ENCODE measurements at places on chromosomes 2 and 18.

DNA sequence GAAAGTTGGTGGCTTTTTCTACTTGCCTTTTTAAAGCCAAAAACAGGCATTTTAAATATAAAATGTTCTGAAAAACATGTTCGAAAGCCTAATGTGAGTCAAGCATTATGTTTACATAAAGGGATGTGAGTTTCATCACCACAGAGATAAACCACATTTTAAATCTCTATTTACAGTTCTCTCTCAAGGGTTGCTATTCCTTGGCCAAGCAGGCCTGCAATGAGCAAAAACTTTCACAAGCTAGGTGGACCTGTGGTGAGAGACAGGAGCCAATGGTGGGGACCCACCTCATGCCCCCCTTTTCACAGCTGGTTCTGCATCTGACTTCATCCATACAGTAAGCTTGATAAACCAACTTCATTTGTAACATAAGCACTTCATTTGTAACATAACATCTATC is 65.1 kb downstream of the CUL3 start:
- DNase-seq, result no peak

DNA sequence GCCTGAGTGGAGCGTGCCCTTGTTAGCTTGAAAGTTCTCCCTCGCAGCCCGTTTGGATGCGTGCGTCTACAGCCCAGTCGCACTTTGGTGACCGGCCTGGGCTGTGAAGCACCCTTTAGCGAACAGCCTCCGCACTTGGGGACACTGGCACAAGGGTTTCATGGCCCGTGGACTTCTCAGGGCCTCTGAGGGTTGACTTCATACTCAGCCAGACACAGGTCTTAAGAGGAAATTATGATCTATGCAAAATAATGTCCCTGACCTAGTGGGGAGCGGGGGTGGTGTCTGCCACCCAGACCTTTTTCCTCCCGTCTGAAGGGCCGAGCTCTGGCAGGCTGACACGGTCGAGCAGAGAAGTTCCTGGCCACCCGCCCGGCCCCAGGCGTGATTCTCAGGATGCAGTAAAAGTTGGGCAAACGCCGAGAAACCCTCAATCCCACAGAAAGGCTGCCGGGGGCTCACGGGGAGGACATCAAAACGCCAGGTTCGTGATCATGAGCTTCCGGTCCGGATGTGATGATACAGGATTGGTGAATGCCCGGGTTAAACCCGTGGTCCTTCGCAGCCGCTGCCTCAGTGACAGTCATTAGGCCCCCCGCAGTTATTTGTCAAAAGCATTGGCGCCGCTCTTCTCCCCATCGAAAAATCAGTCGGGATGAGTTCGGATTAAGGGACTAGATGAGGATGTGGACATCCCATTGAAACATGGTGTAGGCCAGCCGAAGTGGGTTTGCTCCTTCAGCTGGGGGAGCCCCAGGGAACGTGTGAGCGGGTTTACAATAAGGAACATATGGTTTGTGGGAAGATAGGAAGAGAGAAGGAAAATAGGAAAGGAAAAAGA is 3.6 kb upstream of the PAX3 start:
- no peak for DNase-seq

DNA sequence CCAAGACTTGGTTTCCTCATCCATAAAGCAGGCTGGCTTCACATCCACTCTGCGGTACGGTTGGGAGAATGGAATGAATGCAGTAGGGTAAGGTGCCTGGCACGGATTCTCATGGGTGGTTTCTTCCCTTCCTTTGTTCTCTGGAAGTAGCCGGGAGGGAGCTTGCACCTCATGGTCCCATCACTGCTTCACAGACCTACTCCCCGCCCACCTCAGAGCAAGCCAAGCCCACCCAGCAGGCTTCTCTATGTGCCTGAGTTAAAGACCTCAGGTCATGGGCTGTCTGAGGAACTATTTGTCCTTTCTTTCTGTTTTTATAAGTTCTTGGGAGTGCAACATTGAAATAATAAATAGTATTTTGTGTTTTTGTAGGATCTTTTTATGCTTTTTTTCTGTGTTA is 3.5 kb downstream of the DCDC2C start:
- DNase-seq, result no peak

DNA sequence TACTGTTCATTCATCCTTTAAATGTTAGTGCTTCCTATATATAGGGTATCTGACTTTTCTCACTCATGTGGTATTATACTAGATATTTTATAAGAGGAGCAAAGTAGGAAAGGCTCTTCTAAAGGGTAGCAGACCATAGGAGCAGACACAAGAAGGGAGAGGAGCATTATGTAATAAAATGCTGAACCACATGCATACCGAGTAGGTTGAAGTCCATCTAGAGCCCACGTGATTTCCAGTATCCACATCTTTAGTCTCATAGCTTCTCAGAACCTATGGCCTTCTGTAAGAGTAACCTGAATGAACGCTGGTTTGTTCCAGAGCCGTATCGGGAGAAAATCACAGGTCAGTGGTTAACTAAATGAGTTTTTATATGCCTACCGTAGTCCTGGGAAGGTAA is 85.9 kb downstream of the MAP3K20 start:
- DNase-seq, result no peak

GRCh38 chr2:143823876-143824275 is 694.7 kb downstream of the ARHGAP15 start:
- DNase-seq, result no peak

- no peak for DNase-seq
Measured at GRCh38 chr2:69033461-69034095, 20.6 kb downstream of the ANTXR1 start.

DNA sequence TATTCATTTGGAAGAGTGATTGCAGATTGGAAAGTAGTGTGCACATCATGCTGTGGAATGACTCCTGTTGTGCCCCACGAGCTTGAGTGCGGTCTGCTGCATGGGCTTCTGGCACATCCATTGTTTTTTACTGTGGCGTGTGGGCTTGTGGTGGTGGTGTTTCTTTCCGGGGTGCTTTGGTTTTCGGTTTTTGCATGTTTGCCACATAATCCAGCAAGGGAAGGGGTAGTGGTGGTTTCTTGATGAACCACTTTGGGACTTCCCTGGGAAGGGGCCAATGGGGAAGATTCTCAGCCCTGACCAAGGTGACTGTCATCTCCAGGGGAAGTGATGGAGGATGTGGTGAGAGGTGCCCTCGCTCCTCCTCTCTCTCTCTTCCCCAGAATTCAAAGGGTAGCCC is 57.0 kb downstream of the COA5 start:
- DNase-seq, result no peak

DNA sequence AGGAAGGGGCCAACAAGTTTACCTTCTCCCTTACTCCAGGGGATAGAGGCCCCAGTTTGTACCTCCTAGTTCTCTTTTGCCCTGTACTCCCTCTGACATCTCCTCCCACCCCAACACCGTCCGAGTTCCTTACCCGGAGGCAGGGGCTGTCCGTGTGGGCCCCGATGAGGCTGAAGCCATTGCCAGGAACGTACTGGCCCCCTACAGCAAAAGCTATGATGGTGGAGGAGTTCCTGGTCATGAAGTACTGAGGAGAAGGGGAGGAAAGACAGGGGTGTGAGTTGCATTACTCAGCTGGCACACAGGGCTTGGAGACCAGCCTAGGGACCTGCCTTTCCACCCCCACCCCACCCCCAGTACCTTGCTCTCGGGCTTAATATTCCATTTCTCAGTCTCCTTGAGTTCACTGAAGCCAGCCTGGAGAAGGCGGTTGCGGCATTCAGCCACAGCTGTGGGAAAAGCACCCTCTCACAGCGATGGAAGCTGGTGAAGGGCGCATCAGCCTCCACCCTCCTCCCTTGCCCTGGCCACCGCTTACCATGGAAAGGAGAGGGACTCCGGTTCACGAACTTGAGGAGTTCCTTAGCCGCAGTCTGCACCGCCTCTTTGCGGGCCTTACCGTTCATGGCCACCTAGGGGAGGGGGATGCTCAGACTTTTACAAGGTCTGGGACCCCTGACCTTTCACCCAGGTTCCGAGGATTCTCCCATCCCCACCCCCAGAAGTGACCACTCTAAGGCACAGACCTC is 1.0 kb downstream of the DNPEP start:
- no peak for DNase-seq

DNA sequence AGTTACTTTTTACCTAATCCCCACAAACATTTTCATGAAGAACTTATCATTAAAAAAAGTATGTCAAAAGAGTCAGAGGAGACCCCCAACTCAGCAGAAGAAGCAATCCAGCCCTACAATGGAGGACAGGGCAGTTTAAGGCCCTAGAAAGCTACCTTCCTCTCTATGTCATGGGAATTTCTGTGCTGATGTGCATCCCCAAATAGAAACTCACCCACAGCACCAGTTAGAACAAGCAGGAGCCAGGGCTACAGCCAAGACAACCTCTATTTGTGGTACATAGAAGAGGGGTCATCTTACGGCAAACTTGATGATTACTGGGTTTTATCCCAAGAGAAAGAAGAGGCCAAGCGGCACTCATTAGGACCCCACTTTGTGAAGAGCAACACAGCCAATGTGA is 160.9 kb upstream of the CCDC150 start:
- DNase-seq, result no peak

DNA sequence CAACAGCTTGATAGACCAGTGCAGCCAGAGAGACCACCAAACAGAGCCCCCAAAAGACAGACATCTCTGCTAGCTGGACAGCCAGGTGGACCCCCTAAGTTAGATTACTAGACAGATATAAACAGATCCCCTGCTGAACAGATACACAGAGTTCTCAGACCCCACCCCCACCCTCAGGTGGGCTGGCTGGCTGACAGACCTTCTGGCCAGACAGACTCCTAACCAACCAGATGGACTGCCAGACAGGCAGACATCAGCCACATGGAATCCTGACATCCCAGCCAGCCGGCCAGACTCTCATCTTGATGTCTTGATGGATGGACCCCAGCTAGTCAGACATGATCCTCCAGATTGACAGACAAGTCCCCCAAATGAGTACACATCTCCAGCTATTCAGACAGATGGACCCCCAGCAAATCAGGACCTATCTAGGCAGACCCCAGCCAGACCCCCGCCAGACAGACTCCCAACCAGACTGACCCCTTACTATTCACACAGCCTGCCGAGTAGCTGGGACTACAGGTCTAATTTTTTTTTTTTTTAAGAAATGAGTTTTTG is 18.0 kb downstream of the PTPN18 start:
- DNase-seq, result no peak

DNA sequence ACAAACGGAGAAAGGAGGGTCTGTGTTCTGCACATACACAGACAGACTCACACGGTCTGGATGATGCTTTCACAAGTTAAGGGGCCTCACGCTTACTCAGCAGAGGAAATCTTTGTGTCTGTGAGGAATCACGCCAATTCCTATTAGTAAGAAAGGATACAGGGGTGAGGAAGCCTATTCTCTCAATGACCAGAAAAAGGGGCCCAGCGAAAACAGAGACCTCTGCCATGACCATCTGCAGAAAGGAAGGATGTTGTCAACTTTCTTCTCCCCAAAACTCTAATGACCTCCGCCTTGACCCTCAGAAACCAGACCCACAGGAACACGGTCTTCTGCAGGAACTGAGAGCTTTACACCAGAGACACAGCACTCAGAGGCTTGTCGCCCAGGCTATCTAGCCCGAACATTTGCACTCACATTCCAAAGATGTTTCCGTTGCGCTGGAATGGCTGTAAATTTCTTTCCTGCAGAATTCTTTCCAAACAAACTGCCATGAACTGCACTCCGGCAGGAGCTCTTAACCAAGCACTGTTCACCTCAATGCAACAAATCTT is 186.3 kb downstream of the TCF4 start:
- DNase-seq, result no peak

GRCh38 chr2:85071096-85071495 is 62.1 kb upstream of the TCF7L1 start:
- no peak for DNase-seq

GRCh38 chr2:222613715-222614331 is 42.1 kb downstream of the FARSB start:
- DNase-seq, result peak; percentile 56

Measured in RWPE1 (cell line).